CD4-positive, alpha-beta T cell treated with Interleukin-6 for 4 hours (primary cell): ENCODE measurements at places on chromosomes 2 and 18.

- no peak for DNase-seq
Observed at GRCh38 chr2:174004905-174005605, 39.9 kb upstream of the SP3 start.

GRCh38 chr2:173584676-173585458 lies 230.2 kb downstream of the CDCA7 start:
- no peak for DNase-seq

- DNase-seq, result no peak
Observed at GRCh38 chr2:14975381-14975780, 342.9 kb downstream of the LRATD1 start.

- no peak for DNase-seq
Observed at GRCh38 chr2:231197706-231198290, 633 bp upstream of the ARMC9 start.

DNA sequence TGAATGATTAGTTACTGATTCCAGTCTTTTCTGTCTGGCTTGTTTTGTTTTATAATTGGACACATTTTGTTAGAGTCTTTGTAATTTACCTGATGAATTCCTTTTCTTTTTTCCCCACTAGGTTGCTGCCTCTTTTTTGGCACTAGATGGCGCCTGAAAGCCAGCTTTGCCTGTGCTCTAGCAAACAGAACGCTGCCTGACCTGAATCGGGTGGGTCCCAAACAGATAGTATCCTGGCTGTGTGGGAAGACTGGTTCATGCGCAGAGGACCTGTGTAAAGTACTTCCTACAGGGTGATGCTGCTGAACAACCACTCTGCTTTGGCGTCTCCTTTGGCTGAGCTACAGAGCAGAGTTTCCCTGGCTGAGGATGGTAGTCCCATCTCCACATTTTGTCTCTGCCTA lies 288.2 kb downstream of the IKZF2 start:
- DNase-seq, result peak; percentile 3

- no peak for DNase-seq
Observed at GRCh38 chr2:166627893-166628292, 133.8 kb upstream of the SCN7A start.

GRCh38 chr18:9240270-9240669 lies 94.3 kb upstream of the TWSG1 start:
- no peak for DNase-seq

GRCh38 chr2:203584784-203585183 lies 49.7 kb upstream of the RAPH1 start:
- DNase-seq, result no peak

- DNase-seq, result no peak
Observed at GRCh38 chr2:144560251-144560650, 40.3 kb upstream of the ZEB2 start.

- DNase-seq, result no peak
Observed at GRCh38 chr2:120005834-120006521, 6.9 kb upstream of the EPB41L5 start.

GRCh38 chr2:64839844-64840243 lies 149.4 kb upstream of the SLC1A4 start:
- DNase-seq, result peak; percentile 21

DNA sequence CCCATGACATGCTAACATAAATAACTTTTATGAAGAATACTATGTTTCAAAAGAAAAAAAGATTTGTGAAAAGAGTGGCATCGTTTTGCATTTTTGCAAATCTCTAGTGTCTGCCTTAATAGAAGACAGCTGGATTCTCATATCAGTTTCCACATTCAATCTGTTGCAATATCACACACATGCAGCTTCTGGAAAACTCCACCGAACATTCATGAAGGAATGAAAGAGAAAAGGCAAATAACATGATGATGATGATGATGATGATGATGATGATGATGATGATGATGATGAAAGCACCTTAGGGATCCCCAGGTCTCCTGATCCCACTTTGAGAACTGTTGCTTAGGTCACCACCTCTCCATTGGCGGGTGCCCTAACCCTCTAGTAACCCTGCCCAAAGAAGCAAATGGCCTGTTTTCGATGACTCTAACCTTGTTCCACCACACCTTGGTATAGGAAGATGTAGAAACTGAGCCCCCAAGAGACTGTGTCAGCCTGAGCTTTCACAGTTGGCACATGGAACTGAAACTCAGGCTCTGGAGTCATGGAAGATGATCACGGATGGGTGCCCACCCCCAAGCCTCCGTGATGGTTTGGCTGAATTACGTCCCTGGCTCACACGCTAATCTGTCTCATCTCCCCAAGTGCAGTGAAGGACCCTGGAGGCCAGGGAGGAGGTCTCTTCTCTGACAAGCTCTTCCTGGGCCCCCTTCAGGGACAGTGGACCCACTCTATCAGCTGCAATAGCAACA lies 80.1 kb upstream of the SMAD7 start:
- DNase-seq, result no peak

GRCh38 chr2:187920511-187920910 lies 366.3 kb upstream of the TFPI start:
- no peak for DNase-seq

GRCh38 chr2:105744091-105744908 lies 412 bp upstream of the NCK2 start:
- peak; percentile 77 for DNase-seq

DNA sequence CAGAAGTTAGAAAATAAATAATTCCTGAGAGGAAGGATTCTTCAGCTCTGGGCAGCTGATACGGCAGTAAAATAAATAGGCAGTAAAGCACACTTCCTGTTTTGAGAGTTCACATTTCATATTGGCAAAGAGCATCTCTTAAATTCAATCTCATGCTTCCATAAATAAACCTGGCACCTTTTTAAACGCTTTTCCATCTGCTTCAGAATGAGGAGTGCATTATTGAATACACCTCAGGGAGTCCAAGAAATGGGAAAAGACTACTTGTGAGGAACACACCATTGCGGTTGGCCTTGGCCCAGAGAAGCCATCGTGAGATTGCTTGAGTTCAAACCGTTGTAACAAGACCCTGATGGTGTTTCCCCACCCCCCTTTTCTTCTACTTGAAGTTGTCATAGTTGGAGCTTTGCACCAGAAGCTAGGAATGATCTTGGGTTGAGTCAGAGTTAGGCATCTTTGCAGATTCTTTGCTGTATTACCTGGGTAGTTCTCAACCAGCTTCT lies 123.9 kb downstream of the RDH14 start:
- no peak for DNase-seq

DNA sequence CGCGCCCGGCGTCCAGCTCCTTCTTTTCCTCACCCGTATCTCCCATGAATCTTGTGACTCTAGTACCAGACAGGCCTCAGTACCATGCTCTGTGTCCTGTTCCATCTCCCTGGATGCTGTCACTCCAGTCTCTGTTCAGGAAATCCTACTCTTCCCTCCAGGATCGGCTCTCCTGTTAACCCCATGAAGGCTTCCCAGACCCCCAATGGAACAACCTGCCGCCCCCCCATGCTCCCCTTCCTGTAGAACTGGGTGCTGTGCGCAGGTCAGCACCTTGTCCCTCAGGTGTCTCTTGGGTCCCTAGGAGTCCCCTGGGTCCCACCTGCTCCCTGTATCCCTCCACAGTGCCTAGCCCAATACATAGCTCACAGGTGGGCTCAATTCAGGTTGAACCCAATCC lies 41.3 kb downstream of the MYCN start:
- DNase-seq, result no peak

GRCh38 chr18:62982600-62983251 lies 267.4 kb downstream of the PHLPP1 start:
- DNase-seq, result peak; percentile 66

GRCh38 chr2:221473451-221473850 lies 98.7 kb downstream of the EPHA4 start:
- no peak for DNase-seq

- DNase-seq, result no peak
Observed at GRCh38 chr18:79468119-79468789, 72.5 kb downstream of the NFATC1 start.

GRCh38 chr2:201882353-201883090 lies 76.2 kb downstream of the CDK15 start:
- DNase-seq, result no peak

DNA sequence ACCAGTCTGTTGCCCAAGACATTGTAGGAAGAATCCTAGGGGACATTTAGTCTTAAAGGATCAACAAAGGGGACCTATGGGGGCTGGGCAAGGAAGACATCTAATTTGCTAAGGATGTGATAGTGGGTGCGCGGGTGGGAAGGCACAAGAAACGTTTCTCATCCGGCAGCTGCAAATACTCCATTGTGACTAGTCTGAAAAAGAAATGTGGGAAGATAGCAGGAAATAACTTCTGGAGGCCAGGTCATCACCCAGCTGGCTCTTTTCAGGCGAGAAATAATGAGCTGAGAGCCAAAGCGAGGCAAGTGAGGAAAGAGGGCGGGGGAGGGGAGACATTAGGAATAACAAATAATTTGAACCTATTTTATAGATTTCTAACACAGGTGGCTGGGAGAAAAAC lies 70.3 kb upstream of the NCK2 start:
- DNase-seq, result no peak

DNA sequence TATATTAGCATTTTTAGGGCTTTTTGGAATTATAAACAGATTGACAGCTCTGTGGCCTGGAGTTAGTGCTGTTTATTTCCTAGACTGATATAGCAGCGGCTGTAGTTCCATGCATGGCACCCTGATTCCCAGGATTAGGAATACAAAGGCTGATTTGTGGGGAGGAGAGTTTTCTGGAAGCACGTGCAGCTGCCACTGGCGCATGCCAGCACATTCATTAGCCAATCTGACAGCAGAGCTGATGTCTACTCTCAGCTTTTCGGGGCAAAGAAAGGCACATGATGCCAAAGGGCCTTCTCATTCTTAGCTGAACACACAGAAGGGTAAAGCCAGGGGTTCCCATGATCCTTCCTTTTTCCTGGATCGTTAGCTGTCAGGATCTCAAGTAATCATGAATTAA lies 45.7 kb upstream of the RAPH1 start:
- no peak for DNase-seq

- DNase-seq, result peak; percentile 7
Observed at GRCh38 chr2:46229134-46230063, 67.8 kb upstream of the EPAS1 start.

DNA sequence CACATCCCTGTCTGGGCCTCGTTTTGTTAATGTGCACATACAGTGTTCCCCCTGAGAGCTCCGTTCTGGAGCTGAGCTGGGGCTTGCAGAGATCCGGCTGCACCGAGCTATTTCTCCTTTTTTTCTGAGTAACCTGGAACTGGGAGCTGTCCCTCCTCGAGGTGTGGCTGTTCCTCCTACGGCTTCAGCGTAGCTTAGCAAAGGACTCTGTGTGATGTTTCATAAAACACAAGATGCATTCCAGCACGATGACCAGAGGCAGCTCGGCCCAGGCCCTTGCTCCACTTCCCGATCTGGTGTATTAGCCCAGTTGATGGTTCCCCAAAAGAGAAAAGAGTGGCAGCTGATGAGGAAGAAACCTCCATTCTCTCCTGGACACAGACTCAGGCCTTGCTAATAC lies 103.0 kb downstream of the FAM210A start:
- no peak for DNase-seq

- peak; percentile 36 for DNase-seq
Observed at GRCh38 chr18:76376668-76377358, 118.2 kb downstream of the ZNF516 start.

DNA sequence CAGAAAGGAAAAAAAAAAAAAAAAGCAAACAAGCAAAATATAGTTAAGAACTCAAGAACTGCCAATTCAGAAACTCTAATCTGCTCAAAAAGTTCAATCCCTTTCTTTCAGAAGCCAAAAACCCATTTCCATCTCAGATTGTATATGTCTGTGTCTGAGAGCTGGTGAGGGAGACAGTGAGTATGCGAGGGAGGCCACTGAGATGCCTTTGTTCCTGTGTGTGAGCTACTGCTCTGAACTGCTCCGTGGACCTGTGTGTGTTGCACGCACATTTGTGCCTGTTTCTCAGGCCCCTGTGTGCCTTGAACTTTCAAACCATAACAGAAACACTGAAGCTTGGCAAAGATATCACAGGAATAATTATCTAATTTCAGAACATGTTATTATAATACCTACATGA lies 2.5 kb upstream of the PKDCC start:
- DNase-seq, result no peak

DNA sequence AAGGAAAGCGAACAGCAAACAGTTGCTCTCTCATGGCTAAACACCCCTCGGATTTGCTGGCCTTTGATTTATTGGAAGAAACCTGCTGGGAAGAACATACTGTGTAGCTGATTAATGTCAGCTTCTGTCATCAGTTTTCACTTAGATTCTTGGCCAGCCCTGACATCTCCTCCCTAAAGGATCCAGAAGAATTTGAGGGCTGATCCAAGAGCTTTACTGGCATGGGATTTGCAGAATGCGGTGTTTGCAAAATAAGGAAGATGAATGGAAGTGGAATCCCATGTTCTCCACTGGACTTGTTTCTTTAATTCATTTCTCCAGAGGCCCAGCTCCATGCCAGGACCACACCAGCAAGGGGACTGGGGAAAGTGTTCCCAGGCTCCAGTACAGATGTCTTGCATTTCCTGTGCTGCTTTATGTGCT lies 80.5 kb downstream of the RDH14 start:
- no peak for DNase-seq

DNA sequence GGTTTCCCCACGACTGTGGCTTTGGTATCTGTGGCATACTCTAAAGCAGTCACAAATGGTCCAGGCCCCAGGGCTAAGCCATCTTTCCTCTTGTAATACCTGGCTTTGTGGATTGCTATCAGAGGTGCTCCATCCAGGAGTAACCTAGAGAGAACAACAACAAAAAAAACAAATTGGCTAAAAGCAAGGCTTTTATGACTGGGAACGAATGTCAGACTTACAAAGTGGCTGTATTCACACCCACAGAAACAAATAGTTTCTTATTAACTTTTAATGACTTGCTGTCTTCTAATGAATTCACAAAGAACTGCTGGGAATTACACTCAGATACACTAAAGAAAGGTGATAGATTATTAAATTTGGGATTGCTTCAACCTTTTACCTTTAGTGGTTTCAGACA lies 35.1 kb downstream of the HDHD2 start:
- no peak for DNase-seq

DNA sequence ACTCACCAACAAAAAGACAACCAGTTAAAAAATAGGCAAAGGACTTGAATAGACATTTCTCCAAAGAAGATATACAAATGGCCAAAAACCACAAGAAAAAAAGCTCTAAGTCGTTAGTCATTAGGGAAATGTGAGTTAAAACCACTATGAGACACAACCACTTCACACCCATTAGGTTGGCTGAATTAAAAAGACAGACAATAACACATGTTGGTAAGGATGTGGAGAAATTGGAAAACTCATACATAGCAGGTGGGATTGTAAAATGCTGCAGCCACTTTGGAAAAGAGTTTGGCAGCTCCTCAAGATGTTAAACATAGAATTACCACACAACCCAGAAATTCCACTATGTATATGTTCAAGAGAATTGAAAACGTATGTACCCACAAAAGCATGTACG lies 117.6 kb upstream of the SPATS2L start:
- no peak for DNase-seq

- DNase-seq, result no peak
Observed at GRCh38 chr2:226794196-226794661, 5.4 kb downstream of the IRS1 start.

- DNase-seq, result no peak
Observed at GRCh38 chr2:168207851-168208250, 39.5 kb downstream of the STK39 start.

DNA sequence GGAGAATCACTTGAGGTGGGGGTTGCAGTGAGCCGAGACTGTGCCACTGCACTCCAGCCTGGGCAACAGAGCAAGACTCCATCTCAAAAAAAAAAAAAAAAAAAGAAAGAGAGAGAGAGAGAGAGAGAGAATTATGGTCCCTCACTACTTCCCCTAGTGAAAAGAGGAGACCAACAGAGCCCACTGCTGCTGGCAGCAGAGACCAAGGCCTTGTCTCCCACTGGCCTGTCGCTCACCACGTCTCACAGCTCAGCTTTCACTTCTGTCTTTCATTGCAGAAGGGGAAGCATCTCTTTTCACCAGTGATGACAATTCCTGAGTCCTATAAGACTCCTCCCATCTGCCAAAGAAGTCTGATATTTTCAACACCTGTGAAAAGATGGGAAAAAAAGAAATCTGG lies 81.3 kb downstream of the CLHC1 start:
- DNase-seq, result no peak
